ENCODE measurements at places on chromosomes 7 and 10.

GRCh38 chr10:103499881-103500280 lies 6.4 kb downstream of the NEURL1 start:
- no peak for DNase-seq

DNA sequence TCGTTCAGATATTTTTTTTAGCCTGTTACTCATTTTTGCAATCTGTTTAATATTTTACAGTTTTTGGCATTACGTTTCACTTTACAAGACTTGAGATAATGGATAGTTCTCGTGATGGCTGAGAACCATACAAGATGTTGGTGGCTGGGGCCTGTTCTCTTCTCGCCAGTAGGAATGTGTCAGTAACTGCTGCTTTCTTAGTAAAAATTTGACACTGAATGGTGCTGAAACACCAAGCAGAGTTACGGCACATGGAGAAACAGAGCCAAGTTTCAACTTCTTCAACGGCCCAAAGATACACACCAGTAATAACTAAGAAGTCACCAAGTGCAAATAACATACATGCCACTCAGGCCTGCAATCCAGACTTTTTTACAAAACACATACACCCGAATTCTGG lies 130.4 kb downstream of the NRP1 start:
- DNase-seq, result no peak

GRCh38 chr10:119462773-119463172 lies 79.7 kb downstream of the RGS10 start:
- DNase-seq, result no peak

- DNase-seq, result no peak
Observed at GRCh38 chr10:29248158-29248557, 40.7 kb upstream of the LYZL1 start.

- DNase-seq, result no peak
Observed at GRCh38 chr7:36874041-36874440, 149.7 kb upstream of the AOAH start.

- DNase-seq, result no peak
Observed at GRCh38 chr10:129472696-129473555, 5.9 kb downstream of the MGMT start.

All from Jurkat, Clone E6-1 (cell line).